ENCODE measurements at places on chromosomes 11 and 22.

DNA sequence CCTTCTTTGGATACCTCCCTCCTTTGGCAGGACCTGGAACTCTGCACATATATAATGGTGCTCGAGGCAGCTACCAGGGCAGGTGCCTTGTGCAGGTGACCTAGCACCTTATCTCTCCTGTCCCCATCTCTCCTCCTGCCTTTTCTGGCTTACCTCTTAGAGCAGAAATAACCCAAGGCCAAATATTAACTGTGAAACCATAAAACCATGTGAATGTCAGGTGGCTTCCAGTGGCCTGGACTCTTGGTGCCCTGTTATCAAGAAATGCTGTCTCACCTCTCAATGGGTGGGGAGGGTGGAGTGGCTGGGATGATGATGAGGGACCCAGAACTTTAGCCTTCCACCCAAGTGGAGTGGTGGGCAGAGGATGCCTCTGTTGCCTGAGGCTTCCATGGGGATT, 42.9 kb downstream of the YWHAH start:
- DNase-seq: no peak

DNA sequence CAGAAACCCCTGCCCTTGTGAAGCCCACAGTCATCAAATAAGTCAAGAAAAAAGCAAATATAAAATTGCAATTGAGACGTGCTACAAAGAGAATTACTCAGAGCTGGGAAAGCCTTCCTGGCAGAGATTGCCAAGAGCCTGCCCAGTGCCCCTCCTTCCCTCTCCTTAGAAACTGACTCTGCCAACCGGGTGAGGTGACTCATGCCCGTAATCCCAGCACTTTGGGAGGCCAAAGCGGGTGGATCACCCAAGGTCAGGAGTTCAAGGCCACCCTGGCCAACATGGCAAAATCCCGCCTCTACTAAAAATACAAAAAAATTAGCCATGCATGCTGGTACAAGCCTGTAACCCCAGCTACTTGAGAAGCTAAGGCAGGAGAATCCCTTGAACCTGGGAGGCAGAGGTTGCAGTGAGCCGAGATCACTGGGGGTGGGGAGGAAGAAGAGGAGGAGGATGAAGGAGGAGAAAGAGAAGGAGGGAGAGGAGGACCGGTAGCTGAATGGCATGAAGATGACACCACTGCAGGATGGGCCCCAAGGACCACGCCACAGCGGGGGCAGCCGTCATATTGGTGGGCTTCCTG, 76.1 kb upstream of the RTL6 start:
- DNase-seq: peak; percentile 21

DNA sequence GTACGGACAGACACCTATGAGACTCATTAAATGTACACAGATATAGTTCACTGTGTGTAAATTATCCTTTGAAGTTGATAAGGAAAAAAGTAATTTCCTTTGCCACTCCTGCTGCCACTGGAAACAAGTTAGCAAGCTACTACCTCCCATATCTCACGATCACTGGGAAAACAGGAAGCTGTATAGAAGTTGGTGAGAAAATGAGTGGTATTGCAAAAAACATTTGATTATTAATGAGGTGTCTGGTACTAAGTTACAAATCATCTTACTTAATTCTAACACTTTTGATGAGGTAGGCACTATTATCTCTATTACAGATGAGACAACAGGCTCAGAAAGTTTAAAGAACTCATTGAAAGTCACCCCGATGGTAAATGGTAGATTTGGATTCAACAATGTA, 68.5 kb downstream of the GAB2 start:
- no peak for DNase-seq

GRCh38 chr11:72534371-72535193, 100.3 kb upstream of the CLPB start:
- no peak for DNase-seq

DNA sequence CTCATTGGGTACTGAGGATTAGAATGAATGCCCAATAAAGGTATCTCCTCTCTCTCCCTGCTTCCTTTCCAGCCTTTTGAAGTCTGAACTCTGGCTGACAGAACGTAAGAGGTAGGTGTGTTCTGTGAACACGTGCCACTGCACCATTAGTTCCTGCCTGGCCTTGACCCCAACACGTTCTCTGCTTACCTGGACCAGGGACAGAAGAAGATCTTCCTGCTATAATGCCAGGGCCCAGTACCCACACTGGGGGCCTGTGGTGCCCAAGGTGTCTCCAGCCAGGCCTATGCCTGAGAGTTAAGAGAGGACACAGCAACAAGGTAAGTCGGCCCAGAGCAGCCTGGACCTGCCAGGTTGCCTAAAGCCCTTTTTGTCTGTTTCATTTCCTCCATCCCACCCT, 147.7 kb upstream of the TIMP3 start:
- no peak for DNase-seq

- peak; percentile 18 for DNase-seq
Observed at GRCh38 chr11:78381865-78382264, 35.8 kb downstream of the GAB2 start.

DNA sequence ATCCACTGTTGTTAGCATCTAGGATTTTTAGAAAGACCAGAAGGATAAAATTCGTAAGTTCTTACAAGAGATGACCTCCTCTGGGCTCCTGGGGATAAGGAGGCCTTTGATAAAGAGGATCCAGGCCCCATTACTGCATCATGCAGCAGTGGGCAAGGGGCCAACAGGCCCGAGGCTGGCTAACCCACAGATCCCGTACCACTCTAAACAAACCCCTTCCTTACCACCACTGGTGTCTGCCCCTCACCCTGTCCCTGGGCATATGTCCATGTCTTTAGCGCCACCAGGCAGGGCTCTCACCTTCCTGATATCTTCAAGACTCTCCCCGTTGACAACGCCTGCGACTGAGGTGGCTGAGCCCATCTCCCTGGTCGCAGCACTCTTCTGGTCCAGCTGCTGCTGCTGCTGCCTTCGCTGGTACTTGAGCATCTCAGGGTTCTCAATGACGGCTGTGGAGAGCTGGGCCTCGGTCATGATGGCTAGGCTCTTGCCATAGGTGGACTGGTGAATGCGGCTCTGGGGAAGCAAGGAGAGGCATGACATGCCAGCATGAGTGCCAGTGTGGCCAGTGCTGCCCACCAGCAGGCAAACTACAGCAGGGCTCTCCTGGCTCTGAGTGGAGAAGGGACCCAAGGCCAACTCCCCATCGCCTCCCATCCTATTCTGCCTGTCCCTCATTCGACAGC, 46.2 kb downstream of the HIRA start:
- DNase-seq: no peak

DNA sequence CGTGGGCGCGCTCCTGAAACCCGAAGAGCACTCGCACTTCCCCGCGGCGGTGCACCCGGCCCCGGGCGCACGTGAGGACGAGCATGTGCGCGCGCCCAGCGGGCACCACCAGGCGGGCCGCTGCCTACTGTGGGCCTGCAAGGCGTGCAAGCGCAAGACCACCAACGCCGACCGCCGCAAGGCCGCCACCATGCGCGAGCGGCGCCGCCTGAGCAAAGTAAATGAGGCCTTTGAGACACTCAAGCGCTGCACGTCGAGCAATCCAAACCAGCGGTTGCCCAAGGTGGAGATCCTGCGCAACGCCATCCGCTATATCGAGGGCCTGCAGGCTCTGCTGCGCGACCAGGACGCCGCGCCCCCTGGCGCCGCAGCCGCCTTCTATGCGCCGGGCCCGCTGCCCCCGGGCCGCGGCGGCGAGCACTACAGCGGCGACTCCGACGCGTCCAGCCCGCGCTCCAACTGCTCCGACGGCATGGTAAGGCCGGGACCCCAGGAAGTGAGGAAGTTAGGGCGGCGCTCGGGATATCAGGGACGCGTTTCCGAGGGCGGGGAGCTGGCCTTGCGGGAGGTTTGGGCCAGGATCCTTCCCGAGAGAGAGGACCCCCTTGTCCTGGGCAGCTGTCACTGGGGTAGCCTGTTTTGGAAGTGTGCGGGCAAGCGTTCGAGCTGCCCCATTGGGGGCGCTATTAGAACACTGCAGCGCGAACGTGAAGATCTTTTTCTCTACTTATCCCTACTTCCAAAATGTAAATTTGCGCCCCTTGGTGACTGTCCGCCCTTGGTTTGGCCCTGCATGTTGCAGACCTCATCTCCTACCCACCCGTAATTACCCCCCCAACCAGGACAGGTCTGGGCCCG, 796 bp downstream of the MYOD1 start:
- no peak for DNase-seq

DNA sequence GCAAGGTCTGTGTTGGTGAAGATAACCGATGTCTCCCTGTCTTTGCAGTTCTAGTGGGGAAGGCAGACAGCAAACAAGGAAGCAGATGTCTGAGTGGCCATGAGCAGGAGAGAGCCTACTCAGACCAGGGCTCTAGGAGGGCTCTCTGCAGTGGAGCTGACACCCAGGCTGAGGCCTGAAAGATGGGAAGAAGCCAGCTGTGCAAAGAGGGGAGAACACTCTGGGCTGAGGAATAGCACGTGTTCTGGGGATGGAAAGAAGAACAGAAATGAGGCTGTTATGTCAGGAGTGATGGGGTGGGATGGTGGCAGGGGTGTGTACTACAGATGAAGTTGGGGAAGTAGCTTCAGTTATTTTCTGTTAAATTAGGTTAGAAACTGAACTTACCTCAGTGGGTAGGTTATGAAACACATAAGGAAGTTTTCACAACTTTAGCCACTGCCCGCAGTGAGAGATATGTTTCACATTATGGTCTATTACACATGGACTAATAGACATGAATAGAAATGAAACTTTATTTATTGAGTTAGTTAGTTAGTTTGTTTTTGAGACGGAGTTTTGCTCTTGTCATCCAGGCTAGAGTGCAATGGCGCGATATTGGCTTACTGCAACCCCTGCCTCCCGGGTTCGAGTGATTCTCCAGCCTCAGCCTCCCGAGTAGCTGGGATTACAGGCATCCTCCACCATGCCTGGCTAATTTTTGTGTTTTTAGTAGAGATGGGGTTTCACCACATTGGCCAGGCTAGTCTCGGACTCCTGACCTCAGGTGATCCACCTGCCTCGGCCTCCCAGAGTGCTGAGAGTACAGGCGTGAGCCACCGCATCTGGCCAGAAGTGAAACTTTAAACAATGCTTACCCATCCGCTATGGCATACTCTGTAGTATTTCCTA, 7.8 kb downstream of the DCPS start:
- DNase-seq: no peak

- no peak for DNase-seq
Observed at GRCh38 chr22:23774922-23775436, 2.3 kb downstream of the MMP11 start.

DNA sequence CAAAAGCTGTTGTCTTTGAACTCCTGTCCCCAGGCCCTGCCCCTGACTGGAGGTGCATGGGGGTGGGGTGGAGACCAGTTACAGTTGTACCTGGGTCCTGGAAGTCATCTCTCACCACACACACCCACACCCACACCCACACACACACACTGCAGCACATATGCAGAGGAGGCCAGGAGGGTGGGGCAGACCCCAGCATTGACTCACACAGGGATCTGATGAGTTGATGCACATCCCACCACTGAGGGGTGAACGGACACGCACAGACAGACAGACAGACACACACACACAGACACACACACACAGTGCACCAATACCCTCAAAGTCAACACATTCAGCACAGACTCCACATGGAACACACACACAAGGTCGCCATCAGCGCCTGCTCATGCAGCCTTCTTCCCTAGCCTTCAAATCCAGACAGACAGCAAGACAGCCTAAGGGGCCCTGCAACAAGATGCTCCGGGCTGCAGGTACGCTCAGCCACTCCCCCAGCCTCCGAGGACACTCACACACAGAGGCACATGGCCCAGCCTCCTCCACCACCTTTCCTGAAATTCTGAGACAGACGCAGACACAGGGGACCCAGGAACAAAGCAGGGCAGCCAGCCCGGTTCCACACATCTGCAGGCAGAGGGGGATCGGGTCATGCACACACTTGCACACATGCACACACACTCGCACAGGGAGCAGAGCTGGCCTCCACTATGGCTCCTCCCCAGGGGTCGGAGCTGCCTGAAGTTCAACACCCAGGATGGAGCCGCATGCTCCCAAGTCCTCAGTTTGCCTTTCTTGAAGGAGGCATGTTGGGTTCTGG, 26.5 kb downstream of the SYT7 start:
- DNase-seq: no peak

- no peak for DNase-seq
Observed at GRCh38 chr11:64122411-64123410, 43.2 kb downstream of the MACROD1 start.

DNA sequence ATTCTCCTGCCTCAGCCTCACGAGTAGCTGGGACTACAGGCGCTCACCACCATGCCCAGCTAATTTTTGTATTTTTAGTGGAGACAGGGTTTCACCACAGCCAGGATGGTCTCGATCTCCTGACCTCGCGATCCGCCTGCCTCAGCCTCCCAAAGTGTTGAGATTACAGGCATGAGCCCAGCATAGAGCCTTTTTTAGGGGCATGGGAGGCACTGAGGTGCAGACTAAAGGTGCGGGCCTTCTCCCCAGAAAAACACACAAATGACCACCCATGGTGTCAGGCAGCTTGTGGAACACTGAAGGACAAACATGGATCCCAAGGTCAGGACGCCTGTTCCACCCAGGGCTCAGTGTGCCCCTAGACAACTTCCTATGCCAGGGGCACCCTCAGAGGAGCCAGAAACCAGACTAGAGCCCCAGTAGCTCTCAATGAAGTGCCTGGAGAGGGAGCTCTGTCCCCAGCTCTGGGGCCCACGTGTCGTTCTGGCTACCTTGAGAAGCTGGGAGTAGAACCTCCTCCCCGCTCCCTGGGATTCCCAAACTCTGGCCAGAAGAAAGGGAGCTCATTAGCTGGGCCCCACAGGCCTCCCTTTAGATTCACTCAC, 21.2 kb upstream of the CD5 start:
- no peak for DNase-seq

DNA sequence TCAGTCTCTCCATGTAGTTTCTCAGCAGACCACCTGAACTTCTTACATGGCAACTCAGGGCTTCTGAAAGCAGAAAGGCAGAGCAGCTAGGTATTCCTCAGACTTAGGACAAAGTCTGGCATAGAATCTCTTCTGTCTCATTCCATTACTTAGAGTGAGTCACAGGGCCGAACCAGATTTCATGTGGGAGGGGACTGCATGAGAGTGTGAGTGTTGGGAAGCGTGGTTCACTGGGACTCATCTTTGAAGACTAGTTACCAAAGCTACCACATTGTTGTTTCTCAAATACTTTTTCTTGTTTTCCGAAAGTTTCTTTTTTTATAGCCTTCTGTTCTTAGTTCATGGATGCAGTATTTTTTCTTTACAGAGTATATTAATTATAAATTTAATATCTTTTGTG, 36.1 kb upstream of the SCN3B start:
- DNase-seq: no peak

GRCh38 chr11:60396799-60397198, 540 bp downstream of the MS4A14 start:
- DNase-seq: no peak

GRCh38 chr11:68367252-68367651, 54.9 kb downstream of the LRP5 start:
- no peak for DNase-seq

- DNase-seq: no peak
Observed at GRCh38 chr11:65488273-65489034, 10.4 kb upstream of the MALAT1 start.

GRCh38 chr11:94400457-94400838, 771 bp downstream of the GPR83 start:
- no peak for DNase-seq

DNA sequence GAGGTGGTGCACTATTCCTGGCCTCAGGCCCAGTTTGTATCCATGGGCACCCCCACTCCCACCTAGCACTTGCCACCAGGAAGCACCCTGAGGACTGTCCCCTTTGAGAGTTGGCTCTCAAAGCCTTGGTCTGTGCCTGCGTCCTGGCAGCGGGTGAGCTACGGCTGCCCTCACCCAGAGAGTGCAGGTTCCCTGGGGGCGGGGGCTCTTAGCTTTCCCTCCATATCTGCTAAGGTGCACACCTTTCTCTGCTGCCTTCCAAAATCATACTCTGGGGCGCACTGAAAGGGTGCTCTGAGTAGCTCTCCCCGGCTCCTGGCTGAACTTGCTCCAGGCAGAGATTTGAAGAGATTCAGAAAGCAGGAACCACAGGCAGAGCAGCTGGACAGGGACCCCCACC, 7.1 kb downstream of the KCNQ1 start:
- no peak for DNase-seq
